ENCODE measurements at places on chromosomes 7 and 10. TPM values are rescaled to one million over a fixed set of nuclear protein-coding genes. Genes with fewer than 3 reads are reported as not detected.

GRCh38 chr7:123864012-123864411 lies 19.0 kb downstream of the HYAL4 start:
- H3K4me1 ChIP-seq = no peaks in the 10 kb centered on the region
- no peaks in the 10 kb centered on the region for H3K36me3 ChIP-seq
- no peak for DNase-seq
- H3K27ac ChIP-seq = no peak overlapping the region
- H3K27me3 ChIP-seq = no peaks in the 10 kb centered on the region

- H3K27ac ChIP-seq = no peak overlapping the region
- no peaks in the 10 kb centered on the region for H3K36me3 ChIP-seq
- no peak for DNase-seq
- no peak overlapping the region for H3K4me3 ChIP-seq
- H3K4me1 ChIP-seq = peaks cover 29% of the 10 kb centered on the region
Observed at GRCh38 chr10:72310636-72311035, 36.9 kb downstream of the DDIT4 start.

DNA sequence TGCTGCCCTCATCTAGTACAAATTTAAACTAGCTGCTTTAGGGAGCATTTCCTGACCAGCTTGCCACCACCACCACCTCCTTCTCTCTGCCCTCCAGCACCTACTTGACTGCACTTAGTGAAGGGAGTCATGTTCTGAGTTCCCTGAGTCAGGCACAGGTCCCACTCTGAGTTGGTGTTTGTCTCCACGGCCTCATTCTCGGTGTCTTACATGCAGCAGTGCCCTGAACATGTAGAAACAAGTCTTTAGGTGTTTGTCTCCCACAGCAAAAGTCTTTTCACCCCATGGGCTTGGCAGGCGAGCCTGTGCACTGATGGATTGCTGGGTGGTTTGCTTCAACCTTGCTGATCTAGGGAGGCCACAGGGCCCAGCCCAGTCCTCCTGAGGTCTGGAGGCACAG lies 16.9 kb downstream of the TSPAN14 start:
- peaks cover 27% of the 10 kb centered on the region for H3K4me1 ChIP-seq
- peaks cover 1% of the 10 kb centered on the region for H3K36me3 ChIP-seq
- DNase-seq = no peak
- no peak overlapping the region for H3K27ac ChIP-seq
- H3K4me3 ChIP-seq = no peak overlapping the region
- H3K27me3 ChIP-seq = no peaks in the 10 kb centered on the region

GRCh38 chr10:12435348-12435747 lies 86.0 kb downstream of the CAMK1D start:
- no peaks in the 10 kb centered on the region for H3K4me1 ChIP-seq
- no peak for DNase-seq
- peaks cover 7% of the 10 kb centered on the region for H3K27me3 ChIP-seq
- no peak overlapping the region for H3K27ac ChIP-seq
- H3K36me3 ChIP-seq = no peaks in the 10 kb centered on the region

DNA sequence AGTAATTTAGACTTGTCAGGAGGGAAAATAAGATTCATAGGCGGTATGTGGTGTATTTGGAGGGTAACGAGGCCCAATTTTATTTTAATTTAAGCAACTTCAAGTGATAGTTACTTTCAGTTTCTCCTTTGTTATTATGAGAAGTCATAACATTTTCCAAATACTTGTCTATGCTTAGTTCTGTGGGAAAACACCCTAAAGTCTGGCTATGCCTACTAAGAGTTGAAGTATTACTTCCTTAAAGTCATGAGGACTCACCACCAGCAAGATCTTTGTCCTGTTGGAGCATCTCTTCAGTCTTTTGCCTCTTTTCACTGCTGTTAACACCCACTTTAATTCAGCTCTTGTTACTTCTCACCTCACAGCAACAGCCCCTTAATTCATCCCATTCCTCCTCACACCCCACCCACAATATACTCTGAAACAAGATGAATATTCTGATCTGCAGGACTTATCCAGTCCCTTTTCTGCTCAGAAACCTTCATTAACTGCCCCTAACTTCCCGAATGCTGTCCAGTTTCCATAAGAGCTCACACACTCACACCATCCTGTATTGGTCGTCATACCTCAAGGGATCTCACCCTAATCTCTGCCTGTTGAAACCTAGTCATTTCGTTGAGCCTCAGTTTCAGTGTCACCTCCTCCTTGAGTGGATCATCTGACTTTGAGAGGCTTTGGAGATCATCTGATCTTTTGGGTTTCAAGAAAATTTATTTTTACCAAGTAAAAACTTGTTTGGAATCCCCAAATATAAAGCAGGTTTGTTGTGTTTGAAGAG lies 61.3 kb downstream of the DNAH11 start:
- H3K4me3 ChIP-seq = no peak overlapping the region
- H3K27ac ChIP-seq = no peak overlapping the region
- H3K4me1 ChIP-seq = no peaks in the 10 kb centered on the region
- H3K36me3 ChIP-seq = no peaks in the 10 kb centered on the region
- no peak for DNase-seq
- no peaks in the 10 kb centered on the region for H3K27me3 ChIP-seq

- H3K4me1 ChIP-seq = no peaks in the 10 kb centered on the region
- no peaks in the 10 kb centered on the region for H3K36me3 ChIP-seq
- no peak for DNase-seq
Observed at GRCh38 chr7:153522261-153522660, 529.9 kb upstream of the DPP6 start.

- H3K4me1 ChIP-seq = peaks cover 11% of the 10 kb centered on the region
- no peaks in the 10 kb centered on the region for H3K36me3 ChIP-seq
- no peaks in the 10 kb centered on the region for H3K27me3 ChIP-seq
- H3K27ac ChIP-seq = no peak overlapping the region
- DNase-seq = no peak
Observed at GRCh38 chr10:33416209-33416608, 81.7 kb upstream of the NRP1 start.

CALHM3 gene
- total RNA-seq = not detected

GALNT17 gene
- under 0.01 TPM for total RNA-seq

All from fibroblast of lung (primary cell).